Stimulated activated CD4-positive, alpha-beta T cell treated with anti-CD3 and anti-CD28 coated beads, Interleukin-4, amount 100 ng/mL, for 1 hour (primary cell): ENCODE measurements at places on chromosomes 5 and 9.

GRCh38 chr5:103469288-103470040 is 93.1 kb downstream of the NUDT12 start:
- no peak for DNase-seq

- DNase-seq: peak; percentile 79
Observed at GRCh38 chr5:159331093-159331973, 1.0 kb upstream of the IL12B start.

DNA sequence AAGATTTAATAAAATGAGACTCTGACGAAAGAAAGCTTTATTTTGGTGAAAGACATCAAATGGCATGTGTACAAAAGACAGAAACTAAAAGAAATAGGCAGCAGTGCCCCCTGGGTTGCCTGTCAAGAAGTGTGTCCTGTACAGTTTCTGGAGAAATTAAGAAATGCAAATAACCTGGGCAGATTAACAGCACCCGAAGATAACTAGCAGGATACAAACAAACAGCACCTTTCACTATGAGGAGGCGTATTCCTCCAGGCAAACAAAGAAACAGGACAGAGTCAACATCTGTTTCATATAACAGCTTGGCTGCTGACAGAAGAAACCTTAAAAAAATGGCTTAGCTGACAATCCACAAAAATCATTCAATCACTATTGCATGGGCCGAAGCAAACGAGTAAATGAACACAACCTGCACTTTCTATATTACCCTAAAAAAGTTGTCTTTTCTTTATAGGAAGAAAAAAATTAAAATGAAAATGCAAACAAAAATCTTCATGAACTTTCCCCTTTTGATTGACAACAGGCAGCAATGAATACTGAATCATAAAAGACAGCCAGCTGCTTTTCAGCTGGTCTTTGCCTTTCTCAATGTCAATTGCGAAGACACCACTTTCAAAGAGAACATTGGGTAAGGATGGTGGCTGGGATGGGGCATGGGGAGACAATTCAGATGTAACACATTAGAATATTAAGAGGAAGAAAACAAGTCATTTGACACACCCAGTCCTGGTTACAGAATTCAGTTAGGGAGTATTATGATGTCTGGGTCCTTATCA is 162.1 kb downstream of the ARL15 start:
- DNase-seq: no peak

GRCh38 chr9:129182122-129182521 is 4.1 kb upstream of the IER5L start:
- no peak for DNase-seq

DNA sequence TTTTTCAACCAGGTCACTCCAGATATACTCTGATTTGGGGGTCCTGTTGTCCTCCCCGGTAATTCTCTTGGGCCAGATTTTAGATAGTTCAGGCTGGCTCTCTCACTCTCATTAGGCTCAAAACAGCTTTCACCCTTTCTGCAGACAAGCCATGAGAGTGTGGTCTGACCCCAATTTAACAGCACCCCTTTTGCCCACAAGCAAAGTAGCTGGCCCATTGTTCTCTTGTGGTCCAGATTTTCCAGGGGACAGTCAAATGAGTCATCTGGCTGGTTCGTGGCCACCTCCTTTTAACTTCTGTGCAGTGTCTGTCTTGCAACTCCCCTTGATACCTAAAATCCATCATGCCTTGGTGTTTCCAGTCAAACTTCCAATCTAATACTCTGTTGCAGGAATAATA is 16.5 kb downstream of the BHMT2 start:
- no peak for DNase-seq

DNA sequence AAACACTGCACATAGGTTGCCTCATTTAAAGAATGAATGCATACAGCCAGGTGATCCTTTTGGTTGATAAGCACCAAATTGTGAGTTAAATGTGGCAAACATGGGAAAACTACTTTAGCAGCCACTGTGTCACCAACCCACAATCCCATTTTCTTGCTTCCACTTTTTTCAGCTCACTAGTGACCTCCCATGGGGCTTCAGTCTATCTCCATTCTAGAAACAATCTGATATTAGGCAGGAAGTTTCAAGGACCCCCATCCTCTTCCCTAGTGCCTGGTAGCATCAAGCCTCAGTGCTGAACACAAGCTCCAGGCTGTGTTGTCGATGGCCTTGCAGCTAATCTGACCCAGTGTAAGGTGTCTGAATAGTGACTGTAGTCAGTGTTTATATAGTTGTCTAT is 66.2 kb downstream of the PLPPR1 start:
- DNase-seq: no peak

- DNase-seq: no peak
Observed at GRCh38 chr5:6090838-6091237, 287.5 kb downstream of the MED10 start.

- DNase-seq: no peak
Observed at GRCh38 chr9:131610231-131610761, 65.0 kb downstream of the PRRT1B start.

- DNase-seq: no peak
Observed at GRCh38 chr9:14278291-14278721, 35.6 kb downstream of the NFIB start.

GRCh38 chr5:82956600-82956999 is 120.6 kb downstream of the TMEM167A start:
- DNase-seq: no peak
